Esophagus squamous epithelium (tissue), 5 donors: ENCODE measurements at places on chromosomes 1 and 21.

GRCh38 chr1:116066868-116067565 lies 44.2 kb upstream of the MAB21L3 start:
- DNase-seq = no peak

- DNase-seq = no peak
Observed at GRCh38 chr1:227342075-227342829, 24.0 kb upstream of the CDC42BPA start.

DNA sequence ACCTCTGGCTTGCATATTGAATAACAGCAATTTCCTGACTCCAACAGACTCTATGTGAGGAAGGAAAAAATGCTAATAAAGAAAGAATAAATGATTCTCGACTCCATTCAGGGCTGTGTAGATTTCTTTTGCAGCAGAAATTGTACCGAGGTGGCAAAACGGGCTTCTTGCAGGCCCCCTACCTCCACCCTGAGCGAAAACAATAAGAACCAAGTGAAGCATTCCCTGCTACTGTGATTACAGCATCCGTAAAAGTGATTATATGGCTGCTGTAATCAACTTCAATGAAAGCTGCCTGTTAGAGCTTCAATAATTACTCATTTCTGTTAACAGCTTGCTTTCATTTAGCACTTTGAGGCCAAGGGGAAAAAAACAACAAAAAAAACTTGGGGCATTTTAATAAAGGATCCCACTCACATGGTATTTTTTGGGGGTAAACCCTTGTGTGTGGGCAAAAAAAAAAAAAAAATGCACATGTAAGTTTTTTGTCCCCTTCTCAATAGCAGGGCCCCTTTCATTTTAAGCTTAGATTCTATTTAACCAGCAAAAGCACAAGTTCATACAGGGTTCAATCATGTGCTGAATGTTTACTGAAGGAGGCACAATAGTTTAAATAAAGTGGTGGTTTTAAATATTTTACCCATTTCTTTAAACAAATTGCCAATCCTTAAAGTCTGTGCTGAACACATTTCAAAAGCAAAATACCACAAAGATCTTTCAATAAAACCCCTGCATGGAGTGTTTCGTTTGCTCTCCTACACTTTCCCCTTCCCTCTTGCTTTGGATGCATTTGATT lies 271.6 kb downstream of the LMO4 start:
- DNase-seq = no peak

- DNase-seq = no peak
Observed at GRCh38 chr1:173821680-173822079, 2.8 kb upstream of the DARS2 start.

GRCh38 chr1:20445956-20446355 lies 40.1 kb downstream of the CAMK2N1 start:
- no peak for DNase-seq
